Stimulated activated CD4-positive, alpha-beta T cell treated with anti-CD3 and anti-CD28 coated beads, Interleukin-4, amount 100 ng/mL, for 1 hour (primary cell): ENCODE measurements at places on chromosomes 12 and 14.

DNA sequence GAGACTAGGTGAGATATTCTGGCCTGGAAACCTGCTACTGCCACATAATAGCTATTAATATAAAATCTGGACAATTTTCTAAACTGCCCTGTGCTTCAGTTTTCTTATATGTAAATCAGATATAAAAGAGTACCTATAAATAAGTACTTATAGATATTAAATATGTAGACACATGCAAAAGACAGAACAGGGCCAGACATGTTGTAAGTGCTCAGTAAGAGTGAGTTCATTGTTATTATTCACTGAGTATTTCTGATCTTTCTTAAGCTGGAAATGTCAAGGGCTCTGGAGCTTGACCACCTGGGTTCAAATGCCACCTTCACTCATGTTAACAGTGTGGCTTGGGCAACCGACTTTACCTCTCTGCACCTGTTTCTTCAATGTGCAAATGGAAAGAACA, 179.8 kb downstream of the GALC start:
- no peak for DNase-seq

GRCh38 chr12:12608557-12608957, 3.1 kb upstream of the CREBL2 start:
- DNase-seq = no peak

DNA sequence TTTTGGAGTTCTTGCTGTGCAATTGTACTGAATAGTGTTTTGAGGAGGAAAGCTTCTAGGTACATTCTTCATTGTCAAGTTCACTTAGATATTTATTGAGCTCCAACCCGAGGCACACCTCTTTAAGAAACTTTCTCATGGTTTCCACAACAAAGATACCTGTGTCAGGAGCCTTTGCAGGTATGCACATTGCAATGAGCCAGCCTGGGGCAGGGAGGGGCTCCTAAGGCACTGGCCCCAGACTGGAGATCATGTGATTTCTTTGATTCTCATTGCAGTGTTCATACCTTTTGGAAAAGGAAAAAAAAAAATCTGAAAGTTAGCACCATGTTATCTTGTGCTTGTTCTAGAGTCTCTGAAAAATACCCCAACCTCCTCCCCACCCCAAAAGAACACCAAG, 80.3 kb downstream of the PRMT8 start:
- no peak for DNase-seq

DNA sequence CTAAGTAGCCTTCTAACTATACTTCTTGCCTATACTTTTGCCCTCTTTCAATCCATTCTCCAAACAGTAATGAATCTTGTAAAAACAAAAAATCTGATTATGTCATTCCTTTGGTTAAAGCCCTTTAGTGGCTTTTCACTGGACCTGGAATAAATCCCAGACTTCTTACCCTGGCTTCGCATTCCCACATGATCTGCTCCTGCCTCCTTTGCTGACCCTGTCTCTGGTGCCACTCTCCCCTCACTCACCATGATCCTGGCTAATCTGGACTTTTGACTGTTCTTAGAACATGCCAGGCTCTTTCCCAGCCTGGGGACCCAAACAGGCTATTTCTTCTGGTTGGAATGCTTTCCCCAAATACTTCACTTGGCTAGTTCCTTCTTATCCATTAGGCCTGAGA, 7.9 kb downstream of the MIA2 start:
- no peak for DNase-seq

DNA sequence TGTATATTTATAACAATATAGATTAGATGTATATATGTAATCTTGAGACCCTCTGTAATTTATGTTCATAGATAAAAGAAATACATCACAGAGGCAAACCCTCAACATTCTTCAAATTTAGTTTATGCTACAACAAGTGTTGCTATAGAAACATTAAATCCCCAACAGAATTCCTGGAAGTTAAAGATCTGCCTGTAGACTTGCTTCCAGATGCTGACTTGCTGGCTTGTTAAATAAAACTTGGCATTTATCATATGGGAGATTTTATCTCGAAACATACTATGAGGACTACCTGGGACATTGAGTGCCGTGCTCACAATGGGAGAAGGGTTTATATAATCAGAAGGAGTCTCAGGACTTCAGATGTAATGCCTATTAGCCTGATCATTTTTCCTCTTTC, 136.3 kb upstream of the PLXNC1 start:
- DNase-seq = no peak

DNA sequence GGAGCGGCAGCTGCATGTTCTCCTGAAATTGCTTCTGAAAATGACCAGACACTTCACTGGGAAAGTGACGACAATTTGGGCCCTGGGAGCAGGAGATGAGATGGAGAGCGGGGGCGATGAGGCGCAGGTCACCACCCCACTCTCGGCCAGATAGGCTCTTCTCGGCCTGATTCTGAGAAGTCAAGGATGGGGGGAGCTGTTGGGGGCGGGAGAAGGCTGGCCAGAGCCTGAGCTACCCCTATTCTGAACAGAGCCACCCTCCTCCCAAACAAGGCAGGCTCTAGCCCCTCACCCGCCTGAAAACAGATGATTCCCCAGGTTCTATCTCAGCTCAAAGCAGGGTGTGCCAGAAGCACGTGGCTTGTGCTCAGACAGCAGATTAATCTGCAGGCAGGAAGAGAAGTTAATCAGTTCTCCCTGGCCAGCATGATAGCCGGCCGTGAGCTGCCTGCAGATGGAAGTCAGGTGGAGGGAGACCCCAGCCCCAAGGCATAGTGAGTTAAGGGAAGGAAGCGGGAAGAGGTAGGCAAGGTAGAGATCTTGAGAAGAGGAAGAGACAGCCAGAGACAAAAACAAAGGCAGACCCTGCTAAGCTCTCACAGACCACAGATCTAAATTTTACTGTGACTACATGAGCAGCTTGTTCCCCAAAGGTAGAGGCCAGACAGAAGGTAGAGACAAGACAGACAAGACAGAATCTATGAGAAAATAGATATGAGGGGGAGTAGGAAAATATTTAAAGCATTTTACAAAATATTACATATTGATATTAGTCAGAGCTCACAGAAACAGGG, 10.9 kb upstream of the TAC3 start:
- DNase-seq = no peak

DNA sequence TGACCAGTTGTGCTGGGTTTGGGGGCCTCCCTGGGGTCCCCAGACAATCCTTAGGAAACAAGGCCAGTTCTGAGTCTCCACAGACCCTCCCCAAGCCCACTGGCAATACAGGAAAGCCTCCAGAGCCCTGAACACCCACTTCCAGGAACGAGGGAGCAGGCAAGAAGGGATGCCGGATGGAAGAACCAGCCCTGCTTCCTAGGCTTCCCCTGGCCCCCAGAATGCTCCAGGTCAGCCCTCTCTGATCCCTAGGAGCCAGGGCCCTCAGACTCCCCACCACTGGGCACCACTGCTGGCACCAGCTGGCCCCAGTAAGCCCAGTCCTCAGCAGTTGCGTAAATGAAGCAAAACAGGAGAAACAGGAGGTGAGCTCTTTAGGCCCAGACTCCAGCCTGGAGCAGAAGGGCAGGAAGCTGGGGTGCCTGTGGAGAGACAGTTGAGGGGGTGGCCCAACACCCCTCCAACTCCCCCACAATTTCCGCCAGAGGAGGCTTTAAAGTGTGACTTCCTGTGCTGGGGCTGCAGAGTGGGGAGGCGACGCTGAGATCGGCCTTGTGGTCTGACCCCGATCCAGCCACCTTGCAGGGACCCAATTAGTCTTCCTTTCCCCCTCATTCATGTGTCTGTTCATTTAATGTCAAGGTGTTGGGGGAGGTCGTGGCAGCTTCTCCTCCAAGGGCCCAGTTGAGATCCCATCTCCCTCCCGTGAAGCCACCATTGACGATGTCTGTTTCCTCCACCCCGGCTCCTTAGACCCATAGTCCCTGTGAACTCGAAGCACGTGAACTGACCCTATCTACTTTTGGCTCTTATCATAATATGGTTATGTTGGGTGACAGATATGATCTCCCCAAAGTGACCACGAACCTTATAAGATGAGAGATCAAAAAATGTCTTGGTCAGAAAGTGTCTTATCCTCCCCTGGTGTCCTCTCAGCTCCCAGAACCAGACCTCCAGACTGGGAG, 4.7 kb downstream of the TNFRSF1A start:
- peak; percentile 30 for DNase-seq

DNA sequence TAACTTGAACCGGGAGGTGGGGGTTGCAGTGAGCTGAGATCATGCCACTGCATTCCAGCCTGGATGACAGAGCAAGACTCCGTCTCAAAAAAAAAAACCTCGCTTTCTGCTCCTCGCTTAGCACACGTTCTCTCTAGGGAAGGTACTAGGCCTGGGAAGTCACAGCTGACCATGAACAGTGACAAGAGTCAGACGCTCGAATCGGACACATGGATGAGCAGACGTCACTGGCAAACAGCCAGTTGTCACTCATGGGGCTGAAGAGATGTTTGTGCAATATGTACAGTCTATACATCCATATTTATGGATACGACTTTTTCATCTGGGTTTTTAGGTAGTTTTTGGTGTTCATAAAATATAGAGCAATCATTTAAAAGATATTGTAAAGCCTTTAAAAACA, 19.4 kb downstream of the TCHP start:
- DNase-seq = no peak

- no peak for DNase-seq
Measured at GRCh38 chr14:34256223-34256622, 205.8 kb downstream of the SPTSSA start.

- DNase-seq = no peak
Measured at GRCh38 chr12:49540229-49541139, 1.7 kb downstream of the KCNH3 start.

DNA sequence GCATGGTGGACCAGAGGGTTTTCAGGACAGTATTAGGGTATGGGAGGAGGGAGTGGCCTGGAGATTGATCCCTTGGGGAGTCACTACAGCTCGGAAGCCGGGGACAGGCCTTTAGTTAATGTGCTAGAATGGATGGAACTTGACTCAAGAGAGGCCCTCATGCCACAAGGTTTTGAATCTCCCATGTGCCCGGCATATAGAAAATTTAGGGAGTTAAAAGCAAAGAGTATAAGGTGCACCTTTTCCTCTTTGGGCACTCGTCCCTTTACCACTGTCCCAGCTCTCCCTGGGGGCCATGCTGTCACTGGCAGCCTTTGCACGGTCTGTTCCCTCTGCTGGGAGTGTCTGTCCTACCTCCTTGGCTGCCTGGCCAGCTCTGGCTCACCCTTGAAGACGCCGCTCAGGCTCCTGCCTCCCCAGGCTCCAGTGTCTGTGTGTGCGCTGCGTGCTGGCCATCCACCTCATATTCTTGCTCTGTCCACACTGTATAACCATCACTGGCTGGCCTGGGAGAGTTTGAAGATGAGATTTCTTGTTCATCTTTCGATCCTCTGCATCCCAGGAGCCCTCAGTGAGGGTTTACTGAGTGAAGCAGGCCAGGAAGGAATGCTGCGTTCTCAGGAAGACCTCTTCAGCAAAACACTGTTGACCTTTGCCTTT, 161.3 kb downstream of the ZFP36L1 start:
- DNase-seq = no peak

DNA sequence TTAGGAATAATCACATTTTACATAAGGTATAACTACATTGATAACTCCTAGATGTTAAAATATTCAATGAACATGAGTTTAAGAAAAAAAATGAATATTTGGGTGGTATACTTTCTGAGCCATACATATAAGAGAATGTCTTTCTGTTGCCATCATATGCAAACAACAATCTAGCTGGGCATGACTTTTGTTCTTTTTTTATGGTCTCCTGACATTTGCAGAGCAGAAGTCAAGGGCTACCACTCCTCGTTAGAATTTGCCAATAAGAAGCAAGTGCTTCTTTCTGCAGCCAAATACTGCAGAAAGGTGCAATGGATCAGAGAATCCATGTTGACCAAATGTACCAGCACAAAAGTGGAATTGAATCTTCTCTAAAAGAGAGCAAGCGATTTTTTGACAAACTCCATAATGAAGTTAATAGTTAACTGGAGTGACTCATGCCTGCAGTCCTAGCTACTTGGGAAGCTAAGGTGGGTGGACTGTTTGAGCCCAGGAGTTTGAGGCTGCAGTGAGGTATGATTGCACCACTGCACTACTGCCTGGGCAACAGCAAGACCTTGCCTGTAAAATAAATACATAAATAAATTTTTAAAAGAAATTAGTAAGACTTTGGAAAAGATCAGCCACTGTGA, 25.5 kb upstream of the CCDC91 start:
- DNase-seq = no peak

GRCh38 chr12:92229381-92229780, 83.7 kb upstream of the BTG1 start:
- DNase-seq = no peak

- DNase-seq = peak; percentile 69
Measured at GRCh38 chr12:57765003-57765697, 1.7 kb downstream of the CYP27B1 start.

DNA sequence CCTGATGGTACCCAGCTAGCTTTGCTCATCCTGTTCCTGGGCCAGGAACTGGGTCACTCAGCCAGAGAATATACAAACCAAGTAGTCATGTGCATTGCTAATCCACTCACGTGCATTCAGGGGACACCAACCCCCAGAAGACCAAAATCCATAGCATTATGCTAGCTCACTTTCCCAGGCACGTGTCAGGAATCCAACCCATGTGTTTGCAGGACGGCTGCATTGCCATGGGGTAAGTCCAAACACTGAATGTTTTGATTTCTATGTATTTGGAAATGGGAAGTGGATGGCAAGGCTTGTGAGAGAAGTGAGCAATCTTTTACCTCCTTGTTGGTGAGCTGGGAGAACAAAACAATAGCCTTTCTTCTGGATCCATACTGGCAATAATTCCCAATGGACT, 87.1 kb upstream of the FOXN3 start:
- no peak for DNase-seq

GRCh38 chr12:66786531-66787308, 107.8 kb upstream of the GRIP1 start:
- no peak for DNase-seq

- DNase-seq = no peak
Measured at GRCh38 chr14:58177125-58177524, 22.8 kb upstream of the ACTR10 start.

DNA sequence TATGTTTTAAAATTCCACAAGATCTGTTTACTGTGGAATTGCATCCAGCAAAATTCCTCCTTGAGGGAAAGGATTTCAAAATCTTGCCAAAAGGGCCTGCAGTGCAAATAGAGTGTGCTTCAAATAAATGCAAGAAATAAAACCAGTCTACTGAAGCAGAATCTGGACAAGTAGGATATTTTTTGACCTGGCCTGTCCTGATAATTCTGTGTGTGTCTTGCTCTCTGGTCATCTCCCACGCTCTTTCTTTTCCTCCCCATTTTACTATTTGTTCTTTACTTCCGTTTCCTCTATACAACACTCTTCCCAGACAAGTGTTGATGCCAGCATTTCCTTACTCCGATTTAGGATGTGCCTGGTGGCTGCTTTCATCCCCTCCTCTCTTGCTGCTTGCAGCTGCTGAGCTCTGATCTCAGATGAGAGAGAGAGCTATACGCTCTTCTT, 115.9 kb downstream of the GPR135 start:
- no peak for DNase-seq

GRCh38 chr14:69615496-69616407, 4.4 kb downstream of the SUSD6 start:
- no peak for DNase-seq

GRCh38 chr14:64440494-64440893, 24.8 kb upstream of the AKAP5 start:
- DNase-seq = no peak

DNA sequence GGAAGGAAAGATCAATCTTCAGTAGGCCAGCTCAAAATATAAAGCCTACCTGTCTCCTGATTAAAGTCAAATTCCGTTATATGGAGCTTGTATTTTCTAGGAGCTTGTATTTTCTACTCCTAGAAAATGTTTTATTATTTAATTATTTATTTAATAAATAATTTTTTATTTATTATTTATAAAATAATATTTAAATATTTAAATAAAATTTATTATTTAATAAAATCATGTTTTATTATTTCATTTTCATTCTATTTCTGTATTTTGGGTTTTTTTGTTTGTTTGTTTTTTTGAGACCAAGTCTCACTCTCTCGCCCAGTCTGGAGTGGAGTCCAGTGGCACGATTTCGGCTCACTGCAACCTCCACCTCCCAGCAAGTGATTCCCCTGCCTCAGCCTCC, 9.7 kb downstream of the OR6C75 start:
- no peak for DNase-seq
